ENCODE measurements at places on chromosomes 1 and 21.

DNA sequence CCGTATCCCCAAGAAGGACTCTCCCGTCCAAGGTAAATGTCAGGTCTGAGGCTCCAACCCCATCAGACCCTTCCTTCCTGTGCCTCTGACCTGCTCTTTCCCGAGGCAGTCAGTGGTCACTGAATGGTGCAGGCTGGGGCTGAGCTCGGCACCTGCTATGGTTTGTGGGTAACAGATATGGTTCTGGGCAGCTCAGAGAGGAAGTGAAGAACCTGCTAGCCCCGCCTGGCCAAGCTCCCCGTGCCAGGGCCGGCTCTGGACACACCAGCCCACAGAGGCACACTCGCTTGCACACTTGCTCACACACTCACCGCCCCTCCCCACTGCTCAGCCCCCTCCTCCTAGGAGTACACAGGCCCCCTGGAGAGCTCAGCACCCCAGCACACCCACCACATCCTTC lies 16.4 kb downstream of the NCMAP start:
- no peak for DNase-seq

GRCh38 chr1:6345009-6345408 lies 48.6 kb downstream of the ACOT7 start:
- DNase-seq: no peak

GRCh38 chr21:42648606-42649005 lies 4.8 kb upstream of the PDE9A start:
- DNase-seq: no peak

GRCh38 chr1:17546946-17547670 lies 7.6 kb downstream of the ARHGEF10L start:
- DNase-seq: no peak

- DNase-seq: no peak
Observed at GRCh38 chr1:203598752-203599151, 27.9 kb upstream of the ATP2B4 start.

- DNase-seq: peak; percentile 65
Observed at GRCh38 chr1:59686170-59686569, 128.6 kb upstream of the HOOK1 start.

GRCh38 chr1:246338546-246338945 lies 168.5 kb downstream of the SMYD3 start:
- no peak for DNase-seq

DNA sequence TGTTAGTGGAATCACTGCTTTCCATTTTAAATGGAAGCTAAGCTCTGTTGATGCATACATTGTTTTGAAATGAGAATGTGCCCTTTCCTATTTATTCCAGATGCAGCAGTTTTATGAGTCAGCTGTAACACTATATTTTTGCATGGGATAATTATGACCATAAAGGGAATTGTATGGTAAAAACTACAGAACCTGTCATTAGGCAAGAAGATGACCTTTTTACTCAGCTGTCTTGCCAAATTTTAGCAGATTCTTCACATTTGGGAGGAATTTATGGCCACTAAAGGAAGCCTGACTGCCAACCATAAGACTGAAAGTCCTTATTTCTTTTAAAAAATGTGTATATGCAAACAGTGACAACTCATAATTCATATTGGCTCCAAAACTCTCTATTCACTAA lies 356.3 kb upstream of the PRMT6 start:
- peak; percentile 93 for DNase-seq

DNA sequence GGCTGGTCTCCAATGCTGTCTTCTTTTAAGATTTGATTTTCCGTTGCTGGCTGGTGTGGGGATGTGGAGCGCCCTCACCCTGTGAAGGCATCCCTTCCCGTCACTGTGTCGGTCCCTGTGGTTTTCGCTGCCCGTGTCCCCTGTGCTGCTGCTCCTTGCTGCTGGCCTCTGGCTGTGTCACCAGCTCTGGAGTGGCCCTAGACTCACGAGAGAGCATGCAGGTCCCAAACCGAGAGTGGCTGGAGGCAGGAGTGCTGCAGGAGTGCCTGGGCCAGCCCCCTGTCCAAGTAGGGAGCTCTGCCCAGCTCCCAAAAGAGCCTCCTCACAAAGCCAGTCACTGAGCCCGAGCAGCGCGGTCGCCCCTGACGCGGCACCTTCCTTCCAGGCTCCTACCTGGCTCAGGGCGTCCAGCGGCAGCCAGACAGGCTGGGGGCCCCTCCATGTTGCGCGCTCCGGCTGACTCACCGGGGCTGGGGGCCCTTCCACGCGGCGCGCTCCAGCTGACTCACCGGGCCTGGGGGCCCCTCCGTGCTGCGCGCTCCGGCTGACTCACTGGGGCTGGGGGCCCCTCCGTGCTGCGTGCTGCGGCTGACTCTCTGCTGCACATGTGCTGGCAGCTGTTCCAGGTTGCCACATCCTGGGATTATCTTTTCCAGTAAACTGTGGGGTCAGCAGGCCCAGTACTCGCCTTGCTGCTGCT lies 106.7 kb upstream of the COL6A1 start:
- DNase-seq: peak; percentile 87

GRCh38 chr1:32536117-32536516 lies 3.1 kb upstream of the ZBTB8A start:
- DNase-seq: no peak

- no peak for DNase-seq
Observed at GRCh38 chr1:14954930-14955329, 198.6 kb upstream of the TMEM51 start.

DNA sequence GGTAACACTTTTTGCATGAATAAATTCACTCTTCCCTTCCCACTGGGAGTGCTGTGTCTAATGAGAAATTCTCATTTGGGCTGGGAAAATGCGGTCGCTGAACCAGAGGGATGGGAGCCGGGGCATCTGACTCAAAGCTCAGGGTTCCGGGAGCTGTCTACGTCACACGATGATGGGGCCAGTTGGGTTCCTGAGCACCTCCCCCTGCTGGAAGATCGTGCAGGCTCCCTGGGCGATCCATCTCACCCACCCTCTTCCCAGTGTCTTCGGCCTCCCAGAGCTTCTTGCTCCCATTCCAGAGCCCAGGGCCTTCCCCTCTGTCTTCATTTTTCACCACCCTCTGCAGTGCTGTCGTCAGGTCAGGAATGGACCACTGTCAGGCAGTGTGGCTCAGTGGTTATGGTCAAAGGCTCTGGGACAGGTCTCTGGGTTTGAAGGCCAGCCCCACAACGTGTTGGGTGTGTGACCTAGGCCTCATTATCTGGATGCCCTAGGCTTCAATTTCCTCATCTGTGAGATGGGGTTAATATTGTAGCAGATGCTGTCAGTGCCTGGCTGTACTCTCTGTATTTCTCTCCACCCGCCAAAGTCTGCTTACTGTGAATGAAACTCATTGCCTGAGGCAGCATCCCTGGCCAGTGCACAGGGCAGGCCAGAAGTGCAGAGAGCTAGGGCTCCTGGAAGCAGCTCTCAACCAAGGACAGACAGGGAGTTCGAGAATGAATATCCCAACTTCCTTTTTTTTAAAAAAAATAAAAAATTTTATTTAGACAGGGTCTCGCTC lies 31.8 kb downstream of the IGSF21 start:
- no peak for DNase-seq

DNA sequence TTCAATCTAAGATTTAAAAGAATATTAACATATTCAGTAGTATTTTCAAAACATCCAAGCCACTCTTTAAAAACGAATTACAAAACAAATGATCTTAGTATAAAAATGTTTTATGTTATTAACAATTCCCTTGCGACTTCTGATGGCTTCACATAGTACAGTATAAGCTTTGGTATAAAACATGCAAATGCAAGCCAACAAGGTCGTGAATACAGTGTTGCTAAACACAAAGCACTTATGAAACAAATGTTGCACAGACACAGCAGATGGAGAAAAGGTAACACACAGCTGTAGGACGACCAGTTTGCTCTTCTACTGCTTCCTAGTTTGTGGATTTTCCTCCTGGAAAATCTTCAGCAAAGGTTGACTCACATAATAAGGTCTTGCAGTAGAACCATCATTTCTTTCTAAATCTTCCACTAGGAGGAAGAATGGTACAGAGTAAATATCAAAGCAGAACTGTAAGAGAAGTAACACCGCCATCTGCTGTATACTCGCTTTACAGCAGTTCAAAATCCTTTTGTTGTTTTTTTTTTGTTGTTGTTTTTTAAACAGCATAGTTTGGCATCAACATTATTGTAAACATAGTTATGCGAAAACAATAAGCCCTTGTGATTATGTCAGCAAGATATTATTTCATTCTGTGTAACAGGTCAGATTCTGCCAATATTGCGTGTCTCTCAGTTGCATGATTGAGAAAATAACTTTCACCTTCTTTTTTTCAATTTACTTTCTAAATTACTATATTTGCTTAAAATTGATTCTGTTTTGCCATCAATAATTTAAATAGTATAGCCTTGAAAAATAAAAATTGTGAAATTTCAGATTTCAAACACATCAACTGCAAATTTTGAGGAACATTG lies 69.5 kb downstream of the LHX8 start:
- peak; percentile 90 for DNase-seq

DNA sequence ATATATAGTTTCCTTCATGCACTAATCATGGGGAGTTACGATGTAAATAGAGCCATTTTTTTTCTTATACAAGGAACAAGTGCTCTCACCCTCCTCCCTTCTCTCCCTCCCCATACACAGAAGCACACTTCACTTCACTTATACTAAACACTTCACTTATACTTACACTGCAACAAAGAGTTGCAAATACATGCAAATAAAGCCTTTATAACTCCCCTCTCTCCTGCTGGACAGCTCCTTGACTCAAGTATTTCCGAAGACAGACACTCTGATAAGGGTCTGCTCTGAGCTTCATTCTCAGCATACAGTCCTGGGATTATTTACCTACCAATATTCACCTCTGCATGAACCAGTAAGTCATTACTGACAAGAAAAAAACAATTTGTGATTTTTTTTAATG lies 35.6 kb upstream of the ERG start:
- no peak for DNase-seq

- no peak for DNase-seq
Observed at GRCh38 chr21:31726407-31726806, 5.5 kb downstream of the SCAF4 start.

DNA sequence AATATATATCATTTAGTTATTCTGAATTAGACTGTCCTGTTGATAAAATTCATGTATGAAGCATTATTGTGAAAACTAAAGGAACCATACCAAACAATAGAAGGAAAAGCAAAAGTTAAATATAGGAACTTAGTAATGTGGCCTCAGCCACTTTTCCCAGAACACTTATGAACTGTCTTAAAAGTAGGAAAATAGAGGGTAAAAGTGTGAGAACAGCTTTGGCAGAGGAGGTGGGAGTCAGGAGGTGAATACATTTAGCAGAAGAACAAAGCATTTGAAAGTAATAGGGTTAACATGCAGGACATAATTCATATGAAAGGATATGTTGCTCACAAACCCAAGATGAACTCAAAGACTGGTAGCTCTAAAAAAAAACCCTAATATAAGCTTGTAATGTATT lies 121.9 kb downstream of the KCNT2 start:
- no peak for DNase-seq

- DNase-seq: no peak
Observed at GRCh38 chr1:1892079-1892762, 1.3 kb upstream of the GNB1 start.

GRCh38 chr21:36909901-36910561 lies 56.4 kb downstream of the HLCS start:
- peak; percentile 97 for DNase-seq

DNA sequence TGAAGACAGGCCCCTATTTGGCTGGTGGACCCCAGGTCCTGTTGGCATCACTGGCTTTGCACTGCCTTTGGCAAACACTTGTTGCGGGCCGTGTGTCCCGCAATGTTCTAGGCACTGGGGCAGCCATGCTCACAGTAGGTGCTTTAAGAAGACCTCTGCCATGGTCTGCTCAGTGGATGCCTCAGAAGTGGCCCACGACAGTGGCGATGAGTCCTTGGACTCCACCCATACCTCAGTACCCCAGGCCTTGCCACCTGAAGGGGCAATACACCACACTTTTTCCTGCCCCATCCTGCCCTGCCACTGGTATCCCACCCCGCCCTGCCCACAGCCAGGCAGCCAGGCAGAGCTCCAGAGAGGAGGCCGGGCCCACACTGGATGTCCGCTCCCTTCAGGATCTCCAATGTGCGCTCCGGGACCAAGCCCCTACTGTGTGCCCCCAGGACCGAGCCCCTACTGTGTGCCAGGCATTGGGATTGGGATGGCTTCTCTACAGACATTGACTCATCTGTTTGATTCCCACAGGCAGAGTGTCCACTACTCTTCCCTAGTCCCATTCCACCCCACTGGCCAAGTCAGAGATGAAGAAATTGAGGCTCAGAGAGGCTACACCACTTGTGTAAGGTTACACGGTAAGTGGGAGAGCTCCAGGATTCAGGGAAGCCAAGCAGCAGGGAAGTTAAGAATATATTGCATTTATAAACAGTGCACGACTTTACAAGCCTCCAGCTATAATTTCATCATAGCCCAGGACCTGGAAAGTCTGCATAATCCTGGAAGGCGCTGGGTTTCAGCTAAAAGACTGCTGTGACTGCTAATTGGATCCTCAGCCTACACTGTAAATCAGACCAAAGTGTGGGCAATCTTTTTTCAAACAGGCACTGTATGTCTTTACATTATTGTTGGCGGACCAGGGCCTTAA lies 101.6 kb downstream of the DMRTB1 start:
- DNase-seq: peak; percentile 72

DNA sequence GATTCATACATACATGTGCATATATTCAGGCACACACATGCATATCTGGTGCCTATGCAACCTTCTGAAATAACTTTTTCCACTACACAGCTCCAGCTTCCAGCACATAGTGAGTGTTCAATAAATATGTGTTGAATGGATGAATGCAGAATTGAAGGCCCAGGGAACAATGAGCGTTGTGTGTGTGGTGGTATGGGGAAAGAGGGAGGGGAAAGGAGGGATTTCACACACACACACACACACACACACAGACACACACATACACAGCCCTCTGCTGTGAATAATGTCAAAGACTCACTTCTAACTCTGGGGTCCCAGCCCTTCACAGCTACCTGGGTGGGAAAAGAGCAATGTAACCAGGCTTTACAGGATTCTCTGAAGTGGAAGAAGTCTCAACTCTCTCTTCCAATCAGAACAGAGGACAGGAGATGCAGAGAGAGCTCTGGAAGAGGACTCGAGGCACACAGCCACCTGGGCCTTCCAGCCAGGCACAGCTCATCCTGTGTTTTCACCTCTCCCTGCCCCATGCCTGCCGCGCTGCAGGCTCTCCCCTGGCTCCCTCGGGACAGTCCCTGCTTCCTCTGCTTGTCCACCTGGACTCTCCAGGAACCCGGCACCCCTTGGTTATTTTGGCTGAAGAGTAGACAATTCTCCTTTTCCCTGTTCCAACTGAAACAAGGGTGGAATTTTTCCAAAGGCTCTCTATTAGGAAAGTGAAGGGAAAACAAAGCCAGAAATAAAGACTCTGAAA lies 5.4 kb upstream of the IGSF8 start:
- no peak for DNase-seq

DNA sequence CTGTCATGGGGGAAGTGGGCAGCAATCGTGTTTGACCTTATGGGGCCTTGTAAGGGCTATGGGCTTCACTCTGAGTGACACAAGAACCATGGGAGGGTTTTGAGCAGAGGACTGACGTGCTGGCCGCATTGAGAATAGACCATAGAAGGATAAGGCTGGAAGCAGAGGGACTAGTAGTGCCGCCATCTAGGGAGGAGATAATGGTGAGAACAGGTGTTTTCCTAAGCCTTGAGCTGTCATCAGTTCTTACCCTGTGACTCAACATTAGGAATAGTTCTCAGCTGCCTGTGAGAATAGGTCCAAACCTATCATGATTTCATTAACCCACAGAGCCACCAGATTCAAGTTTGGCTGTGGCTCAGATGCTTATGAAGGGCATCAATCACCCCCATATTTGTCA lies 228.5 kb downstream of the CACNA1E start:
- no peak for DNase-seq

- DNase-seq: peak; percentile 24
Observed at GRCh38 chr21:31752352-31752751, 20.4 kb upstream of the SCAF4 start.

Data from fibroblast of gingiva (primary cell).